ENCODE measurements at places on chromosomes 5 and 9.

GRCh38 chr9:35636135-35636876 is 14.4 kb downstream of the SIT1 start:
- no peak for DNase-seq

- DNase-seq = no peak
These were observed 4.1 kb downstream of the IL4 start for GRCh38 chr5:132677682-132678400.

GRCh38 chr9:68704814-68705530 is at the start of gene PIP5K1B:
Gene PIP5K1B, plus strand, starts transcription at chr9:68705240. Its CDS starts 117,375 bp downstream, at chr9:68822615.
- DNase-seq = no peak

DNA sequence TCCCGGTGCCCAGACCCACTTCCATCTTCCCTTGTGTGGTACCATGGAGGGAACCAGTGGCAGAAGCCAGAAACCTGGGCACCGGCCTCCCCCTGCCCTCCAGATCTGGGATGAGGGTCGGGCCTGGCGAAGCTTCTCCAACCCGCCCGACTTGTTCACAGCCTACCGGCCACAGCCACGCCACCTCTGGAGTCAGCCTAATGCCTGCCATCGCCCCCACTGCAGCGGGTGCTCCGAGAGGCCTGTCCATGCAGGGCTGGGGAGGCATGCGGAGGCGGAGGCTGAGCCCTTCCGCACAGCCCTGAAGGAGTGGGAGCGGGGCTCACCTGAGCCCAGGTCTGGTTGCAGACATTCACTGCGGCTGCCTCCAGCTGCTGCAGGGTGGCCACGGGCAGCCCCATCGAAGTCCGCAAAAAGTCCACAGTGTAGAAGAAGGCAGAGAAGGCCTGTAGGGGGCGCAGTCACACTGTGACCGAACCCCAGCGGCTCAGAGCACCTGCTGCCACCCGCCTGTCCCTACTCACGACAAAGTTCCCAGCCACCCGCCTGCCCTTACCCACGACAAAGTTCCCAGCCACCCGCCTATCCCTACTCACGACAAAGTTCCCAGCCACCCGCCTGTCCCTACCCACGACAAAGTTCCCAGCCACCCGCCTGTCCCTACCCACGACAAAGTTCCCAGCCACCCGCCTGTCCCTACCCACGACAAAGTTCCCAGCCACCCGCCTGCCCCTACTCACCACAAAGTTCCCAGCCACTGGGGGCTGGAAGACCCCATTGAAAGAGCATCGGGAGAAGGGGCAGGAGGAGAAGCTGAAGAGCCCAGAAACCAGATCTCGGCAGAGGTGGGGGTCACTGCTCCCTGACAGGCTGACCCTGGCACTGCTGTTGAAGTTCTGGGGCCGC is 3.8 kb upstream of the NPDC1 start:
- DNase-seq = no peak

GRCh38 chr5:68033029-68033428 is 182.5 kb upstream of the PIK3R1 start:
- no peak for DNase-seq

DNA sequence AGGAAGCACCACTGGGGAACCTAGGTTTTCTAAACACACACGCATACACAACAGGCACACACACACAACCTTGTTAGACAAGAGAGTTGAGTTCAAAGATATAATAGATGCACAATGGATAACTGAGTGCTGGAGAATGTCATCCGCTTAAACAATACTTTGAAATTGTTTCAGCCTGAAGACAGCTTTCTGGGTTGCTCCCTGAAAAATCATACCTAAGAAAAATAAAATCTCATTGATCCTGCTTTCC is 126.1 kb downstream of the TMEM161B start:
- no peak for DNase-seq

- DNase-seq = no peak
These were observed 286.8 kb downstream of the NR2F1-AS1 start for GRCh38 chr5:93294199-93294598.

DNA sequence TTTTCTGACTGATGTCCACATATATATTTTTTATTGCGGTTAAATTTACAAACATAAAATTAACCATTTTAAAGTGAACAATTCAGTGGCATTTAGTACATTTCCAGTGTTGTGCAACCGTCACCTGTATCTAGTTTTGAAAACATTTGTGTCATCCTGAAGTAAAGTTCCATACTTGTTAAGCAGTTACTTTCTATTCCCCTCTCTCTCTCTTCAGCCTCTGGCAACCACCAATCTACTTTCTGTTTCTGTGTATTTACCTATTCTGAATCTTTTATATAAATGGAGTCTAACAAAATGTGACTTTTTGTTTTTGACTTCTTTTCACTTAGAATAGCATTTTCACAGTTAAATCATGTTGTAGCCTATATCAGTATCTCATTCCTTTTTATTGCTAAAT is 480.1 kb upstream of the SMARCA2 start:
- no peak for DNase-seq

All from Panc1 (cell line).